ENCODE measurements at places on chromosomes 11 and 22. TPM values are rescaled to one million over a fixed set of nuclear protein-coding genes. Genes with fewer than 3 reads are reported as not detected.

- DNase-seq, result no peak
Measured at GRCh38 chr22:33796494-33796893, 123.8 kb downstream of the LARGE1 start.

DNA sequence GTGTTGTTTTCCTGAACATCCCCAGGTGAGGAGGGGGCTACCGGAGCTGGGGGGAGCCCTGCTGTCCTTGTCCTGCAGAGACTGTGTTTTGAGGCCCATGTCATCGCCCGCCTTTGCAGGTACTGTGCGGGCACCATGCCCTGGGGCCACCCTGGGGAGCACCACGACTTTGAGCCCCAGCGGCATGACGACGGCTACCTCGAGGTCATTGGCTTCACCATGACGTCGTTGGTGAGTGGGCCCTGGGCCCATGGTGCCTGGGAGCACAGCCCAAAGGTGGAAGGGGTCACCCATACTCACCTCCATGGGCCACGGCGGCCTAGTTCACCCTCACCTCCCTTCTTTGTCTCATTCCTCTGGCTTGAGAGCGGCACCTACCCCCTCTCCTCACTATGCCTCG lies 6.7 kb upstream of the MDK start:
- no peak for DNase-seq

DNA sequence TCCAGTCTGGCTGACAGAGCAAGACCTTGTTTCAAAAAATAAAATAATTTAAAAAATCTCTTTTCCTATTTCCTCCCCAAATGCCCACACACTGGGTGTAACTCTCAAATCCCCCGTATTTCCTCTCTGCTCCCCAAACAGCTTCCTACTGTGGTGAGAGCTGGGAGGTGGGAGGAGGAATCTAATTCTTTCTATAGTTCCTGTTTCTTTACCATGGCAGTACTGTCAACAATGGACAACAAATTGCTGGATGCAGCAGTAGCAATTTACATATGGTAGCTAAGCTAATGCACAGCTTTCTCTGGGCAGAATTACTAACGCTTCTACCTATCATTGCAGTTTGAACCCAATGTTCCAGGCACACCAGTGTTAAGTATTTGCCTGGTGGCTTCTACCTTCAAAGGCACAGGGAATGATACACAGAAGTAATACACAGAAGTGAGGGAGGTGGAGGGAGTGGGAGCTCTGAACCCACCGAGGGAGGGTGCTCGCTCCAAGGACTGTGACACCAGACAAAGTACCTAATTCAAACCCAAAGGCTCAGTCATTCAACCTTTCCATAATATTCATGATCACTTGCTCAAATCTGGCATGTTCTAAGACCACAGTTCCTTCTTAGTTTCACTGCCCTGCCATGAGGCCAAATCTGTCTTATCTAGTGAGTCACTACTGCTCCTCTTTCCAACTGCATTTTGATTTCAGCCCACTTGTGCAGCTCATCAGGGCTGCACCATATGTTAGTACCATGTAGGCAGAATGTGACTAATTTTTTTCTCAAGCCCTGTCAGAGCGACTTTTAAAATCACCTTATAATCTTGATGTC lies 37.9 kb downstream of the CELF1 start:
- DNase-seq, result peak; percentile 84

GRCh38 chr22:46019351-46019750 lies 42.4 kb upstream of the WNT7B start:
- no peak for DNase-seq

DNA sequence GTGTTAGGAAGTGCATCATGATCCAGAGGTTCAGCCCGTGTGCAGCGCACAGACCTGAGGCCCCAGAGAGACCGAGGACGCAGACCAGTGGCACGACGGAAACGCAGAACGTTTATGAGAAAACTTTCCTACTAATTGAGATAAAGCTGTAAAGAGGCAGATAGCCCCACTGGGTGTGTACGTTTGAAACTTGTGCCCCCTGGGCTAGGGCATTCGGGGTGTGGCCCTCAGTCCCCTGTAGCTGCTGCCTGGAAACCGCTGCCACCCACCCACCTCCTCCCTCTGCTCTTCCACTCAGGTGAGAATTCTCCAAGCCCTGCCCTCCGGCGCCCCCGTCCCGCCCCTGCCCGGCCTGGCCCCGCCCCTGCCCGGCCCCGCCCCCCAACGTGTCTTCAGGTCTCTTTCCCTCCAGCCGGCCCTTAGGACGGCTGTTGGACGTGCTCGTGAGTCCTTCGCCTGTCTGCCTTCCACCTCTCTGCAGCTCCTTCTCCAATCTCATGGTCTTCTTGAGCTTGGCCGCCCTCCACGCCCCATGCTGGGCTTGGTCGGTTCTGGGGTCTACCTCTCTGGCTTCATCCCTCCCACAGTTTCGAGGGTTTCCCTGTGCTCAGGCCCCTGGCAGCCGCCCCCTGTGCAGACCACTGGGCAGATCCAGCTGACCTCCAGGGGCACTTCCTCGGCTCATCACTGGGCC lies 12.1 kb downstream of the MAPK8IP2 start:
- DNase-seq, result no peak

- peak; percentile 34 for DNase-seq
Measured at GRCh38 chr11:108788565-108789199, 123.8 kb downstream of the DDX10 start.

DNA sequence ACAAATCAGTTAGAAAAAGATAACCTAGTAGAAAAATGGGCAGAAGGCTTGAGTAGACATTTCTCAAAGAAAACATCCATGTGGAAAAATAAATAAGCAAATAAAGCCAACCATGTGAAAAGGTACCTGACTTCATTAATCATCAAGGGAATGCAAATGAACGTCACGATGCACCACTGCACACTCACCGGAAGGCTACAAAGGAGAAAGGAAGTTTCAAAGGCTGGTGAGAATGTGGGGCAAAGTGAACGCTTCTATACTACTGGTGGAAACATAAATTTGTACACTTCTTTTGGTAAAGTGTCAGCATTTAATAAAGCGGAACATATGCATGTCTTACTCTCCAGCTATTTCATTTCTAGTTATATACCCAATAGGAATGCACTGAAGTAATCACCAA lies 166.8 kb downstream of the CSNK2A3 start:
- DNase-seq, result no peak

DNA sequence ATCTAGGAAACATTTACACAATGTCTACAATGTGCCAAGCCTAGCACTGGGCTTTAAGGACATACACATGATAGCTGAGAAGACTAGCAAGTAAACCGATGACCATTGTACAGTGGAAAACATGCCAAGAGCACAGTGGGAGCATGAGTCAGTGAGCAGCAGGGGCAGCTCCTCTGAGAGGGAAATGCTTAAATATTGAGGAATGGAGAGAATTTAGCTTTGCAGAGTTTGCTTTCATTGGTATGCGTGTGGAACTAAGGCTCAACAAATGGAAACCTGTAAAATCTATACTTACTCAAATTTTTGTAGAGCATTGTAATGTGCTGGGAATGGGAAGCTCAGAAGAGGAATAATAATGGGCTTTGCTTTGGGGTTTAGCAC lies 282.3 kb downstream of the ST3GAL4 start:
- peak; percentile 59 for DNase-seq

DNA sequence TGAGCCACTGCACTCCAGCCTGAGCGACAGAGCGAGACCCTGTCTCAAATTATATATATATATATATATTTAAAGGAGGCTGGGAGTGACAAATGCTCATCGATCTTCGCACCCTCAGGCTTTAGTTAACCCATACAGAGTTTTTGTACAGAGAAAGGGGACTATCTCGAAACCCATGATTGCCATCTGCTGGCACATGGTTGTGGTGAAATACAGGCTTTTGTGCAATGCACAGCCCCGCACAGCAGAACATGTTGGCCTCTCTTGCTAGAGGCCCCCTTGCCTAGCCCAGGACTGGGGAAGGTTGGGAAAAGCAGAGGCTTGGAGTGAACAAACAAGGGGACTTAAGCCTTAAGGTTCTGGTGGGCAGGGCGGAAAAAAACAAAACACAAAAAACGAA lies 3.6 kb downstream of the MYBPC3 start:
- peak; percentile 51 for DNase-seq

The UVRAG gene
- 12.3 TPM for total RNA-seq

The TNKS1BP1 gene
- 57.0 TPM for total RNA-seq

The ASCL2 gene
- total RNA-seq, result not detected

The PANX1 gene
- 30.3 TPM for total RNA-seq

The PARVG gene
- 0.50 TPM for total RNA-seq

The C11orf87 gene
- total RNA-seq, result 0.02 TPM

The TPBGL gene
- 0.33 TPM for total RNA-seq

The GVQW3 gene
- total RNA-seq, result 1.1 TPM

The CATSPERZ gene
- 1.0 TPM for total RNA-seq

The C11orf68 gene
- total RNA-seq, result 64.7 TPM

All from HT1080 (cell line).